ENCODE measurements at places on chromosomes 1 and 21.

DNA sequence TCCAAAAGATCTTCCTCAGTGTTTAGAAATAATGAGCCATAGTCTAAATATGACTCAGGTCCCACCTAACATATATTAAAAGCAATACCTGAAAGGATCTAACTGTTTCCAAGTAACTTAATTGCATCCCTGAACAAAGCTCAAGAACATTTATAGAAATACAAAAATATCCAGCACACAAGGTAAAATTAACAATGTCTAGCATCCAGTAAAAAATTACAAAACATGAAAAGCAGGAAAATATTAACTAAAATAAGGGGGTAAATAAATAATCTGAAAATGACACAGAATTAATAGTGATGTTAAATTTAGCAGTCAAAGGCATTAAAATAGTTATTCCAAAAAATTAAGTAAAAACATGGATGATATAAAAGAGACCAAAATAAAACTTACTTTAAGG is 21.3 kb upstream of the VANGL1 start:
- no peak for DNase-seq

GRCh38 chr1:91059157-91059556 is 37.3 kb upstream of the ZNF644 start:
- DNase-seq: no peak

DNA sequence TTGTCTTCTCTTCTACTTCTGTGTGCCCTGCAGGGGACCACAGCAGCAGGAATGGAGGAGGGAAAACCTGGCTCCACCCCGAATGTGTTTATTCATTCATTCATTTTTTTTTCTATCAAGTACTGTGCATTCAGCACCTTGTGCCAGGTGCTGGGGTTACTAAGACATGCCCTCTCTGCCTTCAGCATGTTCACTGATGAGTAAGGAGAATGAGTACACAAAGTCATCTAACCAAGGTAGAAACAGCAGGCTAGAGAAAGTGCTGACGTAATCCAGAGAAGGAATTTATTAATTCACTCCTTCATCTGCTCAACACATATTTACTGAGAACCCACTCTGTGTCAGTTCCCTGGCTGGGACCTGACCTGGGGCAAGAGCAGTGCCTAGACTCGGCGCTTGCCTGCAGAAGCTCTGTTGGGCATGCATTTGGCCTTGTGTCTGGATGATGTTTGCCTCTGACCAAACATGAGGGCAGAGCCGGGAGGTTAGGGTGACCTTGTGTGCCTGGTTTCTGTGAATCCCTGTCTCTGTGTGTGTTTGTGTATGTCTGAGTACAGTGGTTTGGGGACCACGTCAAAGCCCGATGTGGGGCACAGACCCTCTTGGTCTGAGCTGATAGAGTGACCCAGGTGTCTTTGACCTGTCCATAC is 3.3 kb upstream of the MYOG start:
- no peak for DNase-seq

DNA sequence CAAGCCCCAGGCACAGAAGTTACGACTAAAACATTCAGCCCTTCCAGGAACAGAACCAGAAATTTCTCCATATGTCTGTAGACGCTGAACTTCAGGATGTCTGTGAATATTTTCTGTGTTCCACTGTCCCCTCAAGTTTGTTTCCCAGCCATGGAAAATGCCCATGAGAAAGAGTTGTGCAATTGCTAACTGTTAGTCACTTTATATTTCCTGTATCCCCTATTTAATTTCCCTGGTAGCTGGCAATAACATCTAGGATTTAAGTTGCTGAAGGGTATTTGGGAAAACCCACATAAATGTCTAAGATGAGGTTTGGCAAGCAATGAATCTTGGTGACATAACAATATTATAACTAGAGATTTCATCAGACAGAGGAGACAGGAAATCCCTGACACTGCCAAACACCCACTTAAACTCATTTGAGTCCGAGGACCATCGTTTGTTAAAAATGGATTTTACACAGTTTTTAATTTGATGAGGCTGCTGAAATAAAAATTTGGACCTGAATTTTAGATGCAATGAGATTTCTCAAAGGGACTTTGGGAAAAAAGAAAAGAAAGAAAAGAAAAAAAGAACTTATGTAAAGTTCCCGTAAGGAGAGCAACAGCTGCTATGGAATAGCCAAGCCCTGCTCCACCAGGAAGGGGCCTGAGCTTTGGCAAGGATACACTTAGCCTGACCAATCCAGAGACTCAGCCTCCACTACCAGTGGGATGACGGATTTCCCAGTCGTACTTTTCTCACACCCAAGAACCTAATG is 21.8 kb upstream of the ERRFI1 start:
- DNase-seq: no peak

DNA sequence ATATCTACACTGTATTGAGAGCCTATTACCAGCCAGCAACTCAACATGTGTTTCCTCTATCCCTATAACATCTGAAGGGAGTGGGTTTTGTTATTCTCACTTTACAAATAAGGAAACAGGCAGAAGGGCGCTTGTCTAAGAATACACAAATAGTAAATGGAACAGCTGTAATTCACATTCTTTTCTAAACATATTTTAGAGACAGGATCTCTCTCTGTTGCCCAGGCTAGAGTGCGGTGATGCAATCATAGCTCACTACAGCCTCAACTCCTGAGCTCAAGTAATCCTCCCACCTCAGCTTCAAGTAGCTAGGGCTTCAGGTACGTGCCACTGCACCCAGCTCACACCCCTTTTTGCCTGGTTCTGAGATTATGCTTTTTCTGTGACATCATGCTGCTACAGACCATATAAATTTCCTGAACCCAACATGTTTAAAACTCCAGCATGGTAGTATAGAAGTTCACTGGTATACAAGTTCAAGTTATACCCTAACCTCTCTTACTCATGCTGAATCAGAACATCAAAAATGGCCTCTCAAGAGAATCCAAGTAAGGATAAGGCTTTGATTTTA is 8.6 kb upstream of the TACSTD2 start:
- no peak for DNase-seq

DNA sequence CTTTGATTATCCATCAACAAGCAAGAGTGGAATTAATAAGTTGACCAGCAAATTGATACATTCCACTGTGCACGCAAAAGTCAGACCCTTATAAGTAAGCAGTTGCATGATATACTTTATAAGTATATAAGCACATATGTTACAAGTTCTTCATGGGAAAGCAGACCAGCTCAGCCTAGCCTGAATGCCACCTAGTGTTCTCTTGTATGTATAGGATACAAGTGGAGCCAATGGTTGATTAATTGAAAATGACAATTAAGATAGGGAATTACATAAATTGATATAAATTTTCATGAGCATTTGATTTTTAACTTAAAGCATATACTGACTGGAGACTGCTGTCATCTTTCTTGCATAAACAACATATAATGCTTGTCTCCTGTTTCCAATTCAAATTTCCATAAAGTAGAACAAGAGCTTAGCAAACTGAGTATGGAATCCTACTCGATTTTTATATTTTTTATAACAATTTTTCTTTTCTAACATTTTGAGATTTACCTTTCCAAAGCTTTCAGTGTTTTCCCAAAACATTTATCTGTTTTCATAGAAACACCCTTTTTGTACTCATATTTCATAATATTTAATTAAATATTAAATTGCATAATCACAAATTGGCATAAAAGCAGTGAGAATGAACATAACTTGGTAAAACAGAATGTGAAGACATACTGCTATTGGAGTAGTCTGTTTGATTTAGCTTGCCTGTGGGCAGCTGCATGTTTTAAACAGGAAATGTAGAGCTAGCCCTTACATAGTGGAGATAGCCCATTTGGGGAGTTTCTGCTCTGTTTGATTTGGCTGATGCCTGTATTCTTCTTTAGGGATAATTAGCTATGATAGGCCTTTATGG is 62.8 kb downstream of the MAGI3 start:
- DNase-seq: no peak

All from mesothelial cell of epicardium (in vitro differentiated cells).